ENCODE measurements at places on chromosomes 7 and 10. TPM values are rescaled to one million over a fixed set of nuclear protein-coding genes. Genes with fewer than 3 reads are reported as not detected.

GRCh38 chr7:142516038-142516501 lies 233.2 kb upstream of the PRSS1 start:
- DNase-seq, result no peak

DNA sequence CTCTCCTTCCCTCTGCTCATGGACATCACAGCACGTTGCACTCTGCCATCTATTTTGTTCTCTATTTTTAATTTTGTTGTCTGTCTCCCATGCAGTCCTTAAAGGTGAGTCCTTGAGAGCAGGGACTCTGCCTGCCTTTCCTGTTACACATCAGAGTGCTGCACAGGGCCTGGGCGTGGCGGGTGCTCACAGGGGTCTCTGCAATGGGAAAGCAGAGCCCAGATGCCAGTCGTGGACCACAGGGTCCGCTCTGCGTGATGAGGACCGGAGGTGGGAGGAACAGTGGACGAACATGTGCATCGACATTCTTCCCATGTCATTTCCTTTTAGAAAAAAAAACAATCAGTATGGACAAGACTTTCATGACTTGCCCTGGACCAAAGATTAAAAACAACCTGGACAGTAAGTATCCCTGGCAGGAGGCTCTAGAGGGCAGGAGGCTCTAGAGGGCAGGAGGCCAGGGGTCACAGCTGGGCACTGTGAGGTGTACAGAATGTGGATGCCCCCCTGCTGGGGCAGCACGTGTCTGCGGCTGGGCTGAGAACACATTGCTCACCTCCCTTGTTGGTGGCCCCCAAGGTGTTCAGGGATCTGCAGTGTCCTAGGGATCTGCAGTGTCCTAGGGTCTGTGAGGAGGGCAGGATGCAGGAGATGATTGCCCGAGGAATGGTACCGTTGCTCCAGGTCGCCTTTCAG lies 29.6 kb upstream of the ZNF488 start:
- DNase-seq, result no peak

GRCh38 chr7:89104748-89105685 lies 309.5 kb upstream of the TEX47 start:
- no peak for DNase-seq

DNA sequence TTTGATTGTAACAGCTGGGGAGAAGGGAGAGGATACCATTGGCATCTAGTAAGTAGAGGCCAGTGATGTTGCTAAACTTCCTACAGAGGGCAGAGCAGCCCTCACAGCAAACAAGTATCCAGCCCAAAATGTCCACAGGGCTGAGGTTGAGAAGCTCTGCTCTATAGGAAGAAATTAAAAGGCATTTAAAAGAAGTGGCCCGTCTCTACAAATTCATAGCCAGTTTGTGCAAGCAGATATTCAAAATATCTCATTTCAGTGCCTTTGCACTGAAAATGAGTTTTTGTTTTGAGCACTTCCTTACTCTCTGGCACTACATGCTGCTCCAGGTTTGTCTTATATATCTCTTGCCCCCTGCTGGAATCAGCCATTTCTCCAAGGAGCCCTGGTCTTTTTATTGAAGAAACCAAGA lies 330.0 kb downstream of the BBS9 start:
- peak; percentile 22 for DNase-seq

- DNase-seq, result no peak
Observed at GRCh38 chr10:77594471-77594783, 43.2 kb downstream of the KCNMA1 start.

GRCh38 chr10:132626019-132626760 lies 88.6 kb downstream of the INPP5A start:
- no peak for DNase-seq

GRCh38 chr10:103767756-103768155 lies 87.6 kb downstream of the SH3PXD2A start:
- no peak for DNase-seq

DNA sequence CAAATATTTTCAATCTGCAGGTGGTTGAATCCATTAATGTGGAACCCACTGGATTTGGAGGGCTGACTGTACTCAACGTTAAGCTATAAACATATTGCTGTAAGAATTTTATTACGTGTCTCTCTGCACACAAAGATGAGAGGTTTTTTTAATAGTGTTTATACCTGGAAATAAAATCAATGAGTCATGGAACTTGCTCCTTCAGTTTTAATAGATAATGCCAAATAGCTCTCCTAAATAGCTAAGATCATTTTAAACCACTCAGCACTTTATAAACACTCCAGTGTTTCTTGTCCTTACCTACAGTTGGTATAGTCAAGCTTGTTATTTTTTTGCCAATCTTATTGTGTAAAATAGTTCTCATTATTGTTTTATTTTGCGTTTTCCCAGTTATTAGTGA lies 455.6 kb upstream of the FZD8 start:
- DNase-seq, result no peak

- no peak for DNase-seq
Observed at GRCh38 chr7:122212754-122213153, 68.7 kb upstream of the AASS start.

DNA sequence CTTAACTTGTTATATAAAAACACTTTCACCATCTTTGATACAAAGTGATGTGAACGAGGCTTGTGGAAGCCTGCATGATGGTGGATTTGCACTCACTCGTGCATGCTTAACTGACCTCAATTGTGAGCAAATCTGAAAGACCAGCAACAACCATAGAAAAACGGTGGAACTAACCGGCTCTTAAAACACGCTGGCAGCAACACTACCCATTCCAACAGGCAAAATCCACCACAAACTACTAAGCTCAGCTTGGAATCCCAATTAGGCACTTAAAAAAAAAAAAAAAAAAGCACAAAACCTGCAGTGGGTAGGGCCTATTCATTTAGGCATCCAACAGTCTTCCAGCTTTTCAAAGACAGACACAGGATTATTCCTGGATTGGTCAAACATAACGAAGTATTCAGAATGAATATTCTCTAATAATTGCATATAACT lies 1.8 kb downstream of the GDI2 start:
- DNase-seq, result no peak

- DNase-seq, result no peak
Observed at GRCh38 chr10:97280783-97281182, 11.7 kb downstream of the ARHGAP19 start.

DNA sequence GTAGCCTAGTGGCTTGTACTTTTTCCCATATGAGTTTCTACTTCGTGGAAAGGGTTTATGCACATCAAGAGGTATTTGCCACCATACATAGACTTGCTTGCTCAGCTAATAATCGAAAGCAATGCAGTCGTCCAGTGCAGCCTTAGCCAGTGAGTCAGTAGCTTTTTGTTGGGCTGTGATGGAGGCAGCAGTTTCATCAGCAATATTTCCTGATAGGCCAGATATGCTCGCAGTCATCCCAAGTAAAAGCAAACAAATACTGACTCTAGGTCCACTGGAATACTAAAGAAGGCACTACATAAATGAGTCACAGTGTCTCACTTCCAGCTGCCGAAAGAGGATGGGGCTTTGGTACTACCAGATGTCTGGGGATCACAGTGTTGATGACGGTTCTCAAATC lies 2.1 kb upstream of the BNIP3 start:
- DNase-seq, result no peak

GRCh38 chr10:35486297-35486990 lies 118.7 kb upstream of the GJD4 start:
- no peak for DNase-seq

DNA sequence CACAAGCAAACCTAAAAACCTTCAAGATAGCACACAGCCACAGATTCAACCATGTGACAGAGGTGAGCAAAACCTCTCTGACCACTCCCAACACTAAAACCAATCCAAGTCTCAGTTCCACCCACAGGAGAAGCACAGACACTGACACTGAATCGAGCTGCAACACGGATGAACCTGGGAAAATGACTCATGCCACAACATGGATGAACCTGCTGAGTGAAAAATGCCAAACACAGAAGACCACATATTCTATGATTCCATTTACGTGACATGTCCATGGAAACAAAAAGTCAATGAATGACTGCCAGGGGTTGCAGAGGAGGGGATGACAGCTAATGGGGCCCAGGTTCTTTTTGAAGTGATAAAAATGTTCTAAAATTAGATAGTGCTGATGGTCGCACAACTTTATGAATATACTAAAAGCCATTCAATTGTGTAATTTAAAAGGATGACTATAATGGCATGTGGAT lies 22.0 kb downstream of the CYTH3 start:
- no peak for DNase-seq

- no peak for DNase-seq
Observed at GRCh38 chr7:156661637-156662036, 21.1 kb downstream of the RNF32 start.

DNA sequence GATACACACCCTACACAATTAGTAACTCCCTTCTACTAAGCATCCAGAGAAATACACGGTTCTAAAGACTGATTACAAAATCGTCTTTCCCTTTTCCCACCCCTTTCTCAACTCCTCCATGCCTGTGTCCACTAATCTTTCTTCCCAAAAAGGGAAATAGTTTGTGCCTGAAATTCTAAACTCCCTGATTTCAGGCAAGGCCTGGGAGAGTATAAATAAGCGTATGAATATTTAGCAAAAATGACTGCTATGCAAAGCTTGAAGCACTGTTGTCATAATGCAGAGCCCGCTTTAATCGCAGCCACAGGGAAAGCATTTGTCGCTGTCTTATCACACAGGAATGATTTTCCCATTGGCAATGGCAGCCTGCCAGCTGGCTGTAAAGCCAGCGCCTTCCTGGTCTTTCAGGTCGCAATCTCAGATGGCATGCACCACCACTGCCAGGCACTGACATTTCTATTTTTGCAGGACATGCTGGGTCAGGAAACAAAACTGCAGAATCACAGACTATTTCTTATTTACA lies 142.9 kb upstream of the PCGF5 start:
- DNase-seq, result peak; percentile 86

DNA sequence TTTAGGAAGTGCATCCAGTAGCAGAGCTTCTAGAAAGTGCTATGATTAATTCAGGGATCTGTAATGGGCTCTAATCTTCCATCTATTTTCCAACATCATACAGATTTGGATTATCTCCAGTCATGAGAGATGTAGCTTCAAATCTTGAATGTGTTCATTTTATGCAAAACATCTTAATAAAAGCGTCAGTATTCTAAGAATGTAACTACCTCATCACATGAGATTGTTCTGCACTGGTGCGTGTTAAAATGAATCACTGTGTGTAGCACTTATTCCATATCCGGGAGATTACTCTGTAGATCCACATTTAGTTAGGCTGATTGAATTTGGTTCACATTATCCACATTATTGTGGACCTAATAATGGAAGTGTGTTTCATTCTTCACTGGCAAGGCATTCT lies 344.9 kb upstream of the CHRM2 start:
- no peak for DNase-seq

DNA sequence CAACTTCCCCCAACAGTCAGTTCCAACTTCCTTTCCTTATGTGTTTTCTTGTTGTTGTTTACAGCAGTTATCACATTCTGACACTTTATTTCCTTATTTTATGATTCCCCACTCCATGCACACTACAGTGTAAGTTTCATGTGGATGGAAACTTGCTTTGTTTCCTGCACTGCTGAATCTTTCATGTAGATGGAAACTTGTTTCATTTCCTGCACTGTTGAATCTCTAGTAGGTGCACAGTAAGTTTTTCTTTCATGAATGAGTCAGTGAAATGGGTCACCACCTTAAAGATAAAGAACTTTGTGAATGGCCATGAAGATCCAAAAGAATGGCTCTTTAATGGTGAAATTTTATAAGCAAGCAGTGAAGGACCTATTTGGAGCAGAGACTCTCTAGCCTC lies 61.4 kb downstream of the SHOC2 start:
- no peak for DNase-seq

DNA sequence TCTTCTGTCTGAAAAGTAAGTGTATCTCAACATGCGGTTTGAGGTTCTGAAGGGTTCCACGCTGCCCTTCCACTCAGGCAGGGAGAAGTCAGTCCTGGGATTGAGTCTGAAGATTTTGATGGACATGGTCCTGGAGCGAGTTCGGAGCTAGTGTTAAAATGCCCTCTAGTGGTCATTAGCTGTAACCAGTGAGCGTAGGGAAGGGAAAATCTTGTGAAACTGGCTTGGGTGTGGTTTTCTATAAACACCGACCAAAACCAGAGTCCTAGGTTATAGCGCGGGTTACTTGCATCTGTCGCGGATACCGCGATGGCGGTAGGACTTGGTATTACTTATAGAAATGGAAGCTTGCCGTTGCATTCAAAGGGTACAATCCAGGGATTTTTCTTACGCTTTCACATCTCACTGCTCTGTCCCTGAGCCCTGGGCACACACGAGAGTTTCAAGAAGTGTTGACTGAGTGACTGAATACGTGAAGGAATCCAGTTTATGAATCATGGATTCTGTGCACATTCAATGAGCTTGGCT lies 348.2 kb upstream of the C7orf33 start:
- DNase-seq, result no peak

DNA sequence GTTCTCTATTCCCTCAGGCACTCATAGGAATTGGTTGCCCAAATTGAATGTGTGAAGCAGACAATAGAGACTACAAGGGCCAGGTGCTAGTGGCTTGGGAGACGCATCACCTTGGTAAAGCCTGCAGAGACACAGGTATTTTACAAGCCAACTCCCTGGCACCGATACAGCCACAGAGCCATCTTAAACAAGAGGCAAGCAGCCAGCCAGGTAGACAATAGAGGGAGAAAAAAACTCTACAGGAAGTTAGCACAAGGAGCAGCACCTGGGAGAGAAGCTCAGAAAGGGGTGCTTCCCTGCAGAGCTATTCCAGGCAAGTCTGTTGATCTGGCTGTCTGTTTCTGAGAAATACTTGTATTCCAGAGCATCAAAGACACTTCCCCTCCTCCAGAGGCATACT lies 43.0 kb upstream of the CDK1 start:
- no peak for DNase-seq

DNA sequence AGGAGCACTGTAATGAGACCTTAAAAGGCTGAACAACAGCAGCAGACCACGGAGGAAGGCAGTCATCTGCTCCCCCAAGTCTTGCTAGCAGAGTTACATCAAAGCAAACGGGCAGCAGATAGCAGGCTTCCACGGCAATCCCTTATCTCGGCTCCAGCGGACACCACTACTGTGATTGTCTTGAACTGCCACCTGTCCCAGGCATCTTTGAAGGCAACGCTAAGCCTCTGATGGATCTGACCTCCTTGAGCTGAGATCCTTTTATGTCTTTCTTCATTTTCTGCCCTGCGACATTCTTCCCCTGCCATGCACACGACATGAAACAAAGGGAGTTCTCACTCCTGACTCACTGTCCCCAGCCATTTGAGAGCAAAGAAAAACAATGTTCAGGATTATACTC lies 111.7 kb downstream of the GLI3 start:
- no peak for DNase-seq

GRCh38 chr7:38425509-38425908 lies 152.1 kb upstream of the TARP start:
- DNase-seq, result no peak

GRCh38 chr10:103941801-103942200 lies 23.8 kb upstream of the STN1 start:
- no peak for DNase-seq

GRCh38 chr7:110612680-110613079 lies 478.2 kb upstream of the LRRN3 start:
- DNase-seq, result no peak

GRCh38 chr7:43112941-43113621 lies 634 bp downstream of the HECW1 start:
- no peak for DNase-seq

The SHOC2 gene
- total RNA-seq, result 43.3 TPM

The CFTR gene
- 0.25 TPM for total RNA-seq

The MYH16 gene
- not detected for total RNA-seq

The AP1S1 gene
- 14.3 TPM for total RNA-seq

The FOXI2 gene
- total RNA-seq, result not detected

The CCDC172 gene
- total RNA-seq, result not detected

The SLC18A3 gene
- not detected for total RNA-seq

The GIMAP8 gene
- total RNA-seq, result 11.3 TPM

The GSTK1 gene
- total RNA-seq, result 282 TPM

The OR9A2 gene
- total RNA-seq, result not detected

The CHCHD1 gene
- 24.6 TPM for total RNA-seq

The CTAGE6 gene
- not detected for total RNA-seq

The A1CF gene
- total RNA-seq, result 0.08 TPM

The ZCCHC24 gene
- 47.2 TPM for total RNA-seq

Data from heart left ventricle (tissue), 16 donors.